ENCODE measurements at places on chromosomes 4 and X. TPM values are rescaled to one million over a fixed set of nuclear protein-coding genes. Genes with fewer than 3 reads are reported as not detected.

NDP gene
- not detected for total RNA-seq

SULT1B1 gene
- total RNA-seq, result under 0.01 TPM

ARHGEF6 gene
- total RNA-seq, result 12.5 TPM

UGT2A3 gene
- not detected for total RNA-seq

MUC7 gene
- total RNA-seq, result not detected

DDIT4L gene
- total RNA-seq, result 3.5 TPM

SPANXB1 gene
- total RNA-seq, result not detected

LRIT3 gene
- total RNA-seq, result under 0.01 TPM

ARX gene
- not detected for total RNA-seq

SSX4B gene
- total RNA-seq, result not detected

POU3F4 gene
- not detected for total RNA-seq

CLCN4 gene
- 2.3 TPM for total RNA-seq

SLC25A6 gene
- total RNA-seq, result 123 TPM

SPACA5 gene
- not detected for total RNA-seq

PRKG2 gene
- 0.64 TPM for total RNA-seq

ZNF157 gene
- total RNA-seq, result under 0.01 TPM

TEX13D gene
- total RNA-seq, result not detected

RTL3 gene
- 0.32 TPM for total RNA-seq

SMIM10 gene
- total RNA-seq, result 6.8 TPM

CPXCR1 gene
- total RNA-seq, result not detected

CABS1 gene
- total RNA-seq, result not detected

CCSER1 gene
- total RNA-seq, result not detected

SLC16A2 gene
- 10.6 TPM for total RNA-seq

TMSB15C gene
- 5.2 TPM for total RNA-seq

ETDB gene
- not detected for total RNA-seq

GABRB1 gene
- 0.32 TPM for total RNA-seq

ZDHHC15 gene
- under 0.01 TPM for total RNA-seq

MAGED4 gene
- total RNA-seq, result 34.5 TPM

MSX1 gene
- 4.3 TPM for total RNA-seq

OPHN1 gene
- total RNA-seq, result 9.0 TPM

VSIG1 gene
- total RNA-seq, result not detected

UGT2B15 gene
- total RNA-seq, result not detected

Measured in fibroblast of villous mesenchyme (primary cell).